HT-29 (cell line): ENCODE measurements at places on chromosomes 1 and 21.

DNA sequence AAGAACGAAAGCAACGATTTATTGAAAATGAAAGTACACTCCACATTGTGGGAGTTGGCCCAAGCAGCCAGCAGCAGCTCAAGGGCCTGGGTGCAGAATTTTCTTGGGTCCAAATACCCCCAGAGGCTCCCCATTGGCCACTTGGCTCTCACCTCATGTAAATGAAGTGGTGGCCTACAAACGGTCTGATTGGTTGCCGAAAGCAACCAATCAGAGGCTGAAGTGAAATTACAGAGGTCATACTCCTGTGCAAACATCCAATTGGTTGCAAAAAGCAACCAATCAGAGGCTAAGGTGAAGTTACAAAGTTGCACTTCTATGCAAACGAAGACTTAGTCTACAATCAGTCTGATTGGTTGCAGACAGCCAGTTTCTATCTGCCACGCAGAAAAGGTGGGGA is 31.9 kb downstream of the FAM163A start:
- no peak for DNase-seq

DNA sequence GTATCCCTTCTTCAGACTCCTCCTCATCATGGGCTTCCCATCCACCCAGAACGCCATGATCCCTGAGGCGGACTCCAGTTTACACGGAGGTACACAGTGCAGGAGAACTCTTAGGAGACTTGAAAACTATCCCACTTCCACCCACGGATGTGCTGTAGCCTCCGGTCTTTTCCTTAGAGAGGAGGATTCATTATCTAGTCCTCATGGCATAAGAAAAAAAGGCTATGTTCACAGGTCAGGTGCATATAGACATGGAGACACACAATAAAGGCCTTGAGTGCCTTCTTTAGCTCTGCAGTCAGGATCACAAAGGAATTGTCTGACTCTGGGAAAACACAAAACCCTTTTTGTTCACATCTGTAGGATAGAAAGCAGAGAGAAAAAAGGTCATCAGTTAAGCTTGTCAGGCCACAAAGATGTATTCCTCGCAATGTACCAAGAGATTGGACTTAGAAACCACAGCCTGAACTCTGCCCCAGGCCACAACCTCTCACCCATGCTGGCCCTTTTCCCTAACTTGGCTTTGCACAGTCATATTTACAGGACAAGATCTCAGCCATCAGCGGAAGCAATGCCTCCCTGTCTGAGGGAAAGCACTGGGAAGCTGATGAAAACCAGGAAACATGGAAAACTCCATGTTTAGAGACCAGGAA is 9.0 kb downstream of the CRP start:
- no peak for DNase-seq

- DNase-seq = no peak
Observed at GRCh38 chr1:25435397-25436108, 4.9 kb downstream of the MACO1 start.

- no peak for DNase-seq
Observed at GRCh38 chr1:108852221-108852975, 4.5 kb downstream of the AKNAD1 start.

- DNase-seq = no peak
Observed at GRCh38 chr1:202159534-202160371, 649 bp downstream of the PTPN7 start.

- DNase-seq = no peak
Observed at GRCh38 chr1:246617768-246618167, 51.5 kb downstream of the CNST start.

GRCh38 chr1:33081554-33082305 is 777 bp downstream of the AZIN2 start:
- DNase-seq = no peak
